ENCODE measurements at places on chromosomes 6 and 20. TPM values are rescaled to one million over a fixed set of nuclear protein-coding genes. Genes with fewer than 3 reads are reported as not detected.

DNA sequence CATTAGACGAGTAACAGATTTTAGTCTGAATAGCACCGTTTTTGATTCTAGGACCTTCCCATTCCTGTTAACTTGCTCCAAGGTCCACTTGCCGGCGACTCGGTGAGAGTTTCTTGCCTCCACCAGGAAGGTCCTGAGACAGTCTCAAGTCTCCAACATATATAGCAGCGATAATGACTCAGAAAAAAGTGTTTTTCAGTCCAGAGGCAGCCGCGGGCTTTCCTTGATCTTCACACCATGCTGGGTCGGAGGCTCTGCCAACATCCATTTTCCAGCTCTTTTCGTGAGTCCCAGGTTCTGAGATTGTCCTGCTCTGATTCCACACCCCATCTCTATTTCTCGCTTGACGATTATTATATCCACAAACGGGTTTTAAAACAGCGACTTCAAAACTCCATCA, 170.5 kb downstream of the GPX5 start:
- no peak for DNase-seq

DNA sequence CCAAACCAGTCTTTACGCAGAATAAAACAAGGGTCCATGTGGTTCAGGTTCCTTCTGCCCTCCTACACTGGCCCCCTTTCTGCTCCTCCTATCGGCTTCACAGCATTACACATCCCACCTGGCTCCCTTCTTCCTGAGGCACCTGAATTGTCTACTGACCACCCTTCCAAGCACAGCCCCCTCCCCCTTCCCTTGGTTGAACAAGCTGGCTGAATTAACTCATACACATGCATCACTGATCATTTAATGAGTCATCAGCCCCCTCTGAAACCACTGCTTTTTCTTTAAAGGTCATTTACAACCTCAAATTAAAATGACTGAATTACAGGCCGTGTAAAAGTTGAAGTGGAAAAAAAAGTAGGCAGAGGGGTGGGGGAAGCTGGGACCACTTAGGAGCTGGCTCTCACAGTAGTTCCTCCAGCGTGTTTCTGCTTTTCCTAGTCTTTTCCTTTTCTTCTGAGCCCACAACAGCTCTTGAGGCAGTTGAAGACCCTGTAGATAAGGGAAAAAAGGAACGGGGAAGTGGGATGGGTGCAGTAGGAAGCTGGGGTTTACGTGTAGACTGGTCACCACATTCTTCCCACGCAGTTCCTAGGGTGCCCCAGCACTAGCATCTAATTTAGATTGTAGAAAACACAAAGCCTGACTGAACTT, 67.6 kb downstream of the FYN start:
- peak; percentile 36 for DNase-seq

DNA sequence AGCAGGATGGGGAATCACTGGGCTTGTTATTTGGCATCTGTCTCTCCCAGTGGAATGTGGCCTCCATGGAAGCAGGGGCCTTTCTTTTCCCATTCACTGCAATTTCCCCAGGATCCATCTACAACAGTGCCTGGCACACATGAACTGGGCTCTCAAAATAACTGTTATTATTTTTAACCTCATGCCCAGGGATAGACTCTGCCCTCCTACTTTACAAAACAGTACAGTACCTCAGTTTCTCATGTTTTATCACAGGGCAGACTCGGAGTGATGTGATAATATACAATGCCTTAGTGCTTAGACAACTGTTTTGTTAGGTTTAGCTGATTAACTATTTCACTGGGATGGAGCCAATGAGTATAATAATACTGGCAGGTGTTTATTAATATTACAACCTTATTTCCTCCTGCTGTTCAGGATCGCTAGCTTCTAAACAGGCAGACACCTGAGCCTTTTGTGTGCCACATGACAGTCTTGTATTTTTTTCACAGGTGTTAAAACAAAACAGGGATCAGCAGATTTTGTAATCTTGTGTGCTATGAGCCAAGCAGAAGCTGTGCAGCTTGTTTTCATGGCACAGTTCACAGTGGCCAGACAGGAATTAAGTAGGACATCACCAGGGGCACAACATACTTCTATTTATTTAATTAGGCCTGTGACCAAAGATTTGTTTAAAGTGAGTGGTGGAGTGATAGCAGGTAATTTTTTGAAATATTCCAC, 157.7 kb upstream of the EYA4 start:
- no peak for DNase-seq

DNA sequence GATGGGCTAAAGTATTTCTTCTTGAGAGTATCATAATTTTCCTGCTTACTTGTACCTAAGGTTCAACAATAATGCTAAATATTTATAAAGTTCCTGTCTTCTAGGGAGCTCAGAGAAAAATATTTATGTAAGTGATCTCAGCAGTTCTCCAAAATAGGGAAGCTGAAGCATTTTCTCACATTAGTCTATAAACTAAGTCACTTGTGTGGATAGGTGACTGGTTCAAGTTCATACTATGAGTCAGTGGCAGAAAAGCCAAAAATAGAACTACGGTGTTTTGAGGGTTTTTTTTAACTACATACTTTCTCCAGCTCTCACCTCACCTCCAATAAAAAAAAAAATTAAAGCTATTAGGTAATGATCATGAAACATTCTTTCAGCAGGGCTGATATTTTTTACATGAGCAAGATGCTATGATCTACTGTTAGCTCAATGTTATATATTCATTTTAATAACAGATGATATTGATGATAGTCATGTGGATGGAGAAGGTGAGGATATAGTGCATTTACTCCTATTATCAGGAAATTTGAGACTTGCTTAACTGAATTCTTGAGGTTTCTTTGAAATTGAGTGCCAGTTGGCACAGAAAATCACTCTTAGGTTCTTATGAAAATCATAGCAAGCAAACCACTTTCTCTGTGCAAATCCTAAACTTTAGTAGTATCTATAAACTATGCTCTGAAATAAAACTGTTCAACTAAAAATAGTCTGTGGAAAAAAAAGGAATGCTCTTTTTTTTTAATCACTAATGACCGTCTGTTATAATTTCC, 4.1 kb upstream of the MOXD1 start:
- peak; percentile 37 for DNase-seq

DNA sequence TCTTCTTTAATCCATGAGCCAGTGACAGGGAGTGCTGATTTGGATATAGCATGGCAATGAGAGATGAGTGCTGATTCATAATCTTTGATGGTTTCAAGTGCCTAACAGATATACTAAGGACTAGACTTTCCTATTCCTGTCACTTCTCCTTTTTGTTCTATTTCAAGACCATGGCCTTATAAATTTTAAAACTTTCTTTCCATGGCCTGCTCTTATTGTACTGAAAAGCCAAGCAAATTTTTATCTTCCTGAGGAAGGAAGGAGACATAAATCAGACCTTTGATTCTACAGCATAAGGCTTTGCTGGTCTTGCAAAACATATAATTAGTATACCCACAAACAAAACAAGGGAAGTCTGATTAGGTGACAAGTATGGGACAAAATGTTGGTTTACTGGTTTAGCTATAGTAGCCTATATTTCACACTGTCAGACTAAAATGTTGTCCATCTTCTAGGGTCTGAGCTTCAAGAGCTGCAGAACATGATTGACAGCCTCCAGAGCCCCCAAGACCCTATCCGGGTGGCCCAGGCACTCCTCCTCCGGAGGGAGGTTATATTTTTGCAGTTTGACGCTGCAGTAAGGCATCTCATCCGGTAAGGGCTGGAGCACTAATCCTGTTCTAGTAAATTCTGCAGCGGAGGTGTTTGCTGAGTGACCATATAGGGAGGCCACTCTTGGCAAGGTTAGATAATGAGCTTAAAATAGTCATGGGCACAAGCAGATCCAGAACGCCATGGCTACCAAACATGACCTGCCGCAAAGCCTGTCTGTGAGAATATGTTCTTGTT, 82.3 kb downstream of the CD164 start:
- no peak for DNase-seq

Gene FAM83C
- total RNA-seq: not detected

Gene TREM1
- total RNA-seq: 0.50 TPM

Gene ZNF334
- total RNA-seq: 1.1 TPM

Gene BTN1A1
- total RNA-seq: not detected

Gene RUNX2
- total RNA-seq: 5.4 TPM

Measured in mammary epithelial cell (primary cell).